ENCODE measurements at places on chromosomes 11 and 22. TPM values are rescaled to one million over a fixed set of nuclear protein-coding genes. Genes with fewer than 3 reads are reported as not detected.

GRCh38 chr11:77771135-77771534, 49.4 kb downstream of the RSF1 start:
- DNase-seq, result no peak

GRCh38 chr11:108538022-108538424, 39.8 kb upstream of the POGLUT3 start:
- no peak for DNase-seq

DNA sequence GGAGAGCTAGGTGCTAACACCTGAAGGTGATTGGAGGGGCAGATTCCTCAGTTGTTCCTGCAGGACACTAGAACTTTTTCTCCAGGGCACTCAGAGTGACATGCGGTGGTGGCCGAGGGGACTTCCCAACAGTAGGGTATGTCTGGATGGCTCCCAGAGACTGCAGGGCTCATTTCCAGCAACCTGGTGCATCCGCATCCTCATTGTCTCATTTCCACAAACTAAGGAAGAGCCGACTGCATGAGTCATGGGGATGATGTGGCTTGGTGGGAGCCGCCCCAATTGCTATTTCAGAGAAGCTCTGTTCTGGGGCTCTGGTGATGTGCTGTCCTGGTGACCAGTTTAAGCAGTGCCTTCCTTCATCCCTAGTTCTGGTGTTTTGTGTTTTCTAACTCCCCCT, 2.8 kb upstream of the ROBO4 start:
- DNase-seq, result peak; percentile 96

DNA sequence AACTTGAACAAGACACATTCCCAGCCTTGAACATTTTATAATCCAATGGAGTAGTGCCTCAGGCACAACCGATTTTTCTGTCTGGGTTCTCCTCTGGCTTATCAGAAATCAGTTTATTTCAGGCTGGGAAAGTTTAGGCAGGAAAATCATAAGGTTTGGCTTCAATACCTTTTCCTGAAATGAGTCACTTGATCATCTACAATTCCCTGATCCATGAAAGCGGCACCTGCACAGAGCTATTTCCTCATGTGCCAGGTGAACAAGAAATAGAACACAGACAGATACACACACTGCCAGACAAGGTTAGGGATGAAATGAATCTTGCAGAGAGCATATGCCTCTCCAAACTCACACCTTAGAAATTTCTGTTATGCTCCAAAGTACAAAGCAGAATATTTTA, 106.7 kb upstream of the OR9G4 start:
- no peak for DNase-seq

The PIH1D2 gene
- 0.86 TPM for total RNA-seq

- DNase-seq, result no peak
Measured at GRCh38 chr11:32113920-32114203, 23.0 kb downstream of the RCN1 start.

DNA sequence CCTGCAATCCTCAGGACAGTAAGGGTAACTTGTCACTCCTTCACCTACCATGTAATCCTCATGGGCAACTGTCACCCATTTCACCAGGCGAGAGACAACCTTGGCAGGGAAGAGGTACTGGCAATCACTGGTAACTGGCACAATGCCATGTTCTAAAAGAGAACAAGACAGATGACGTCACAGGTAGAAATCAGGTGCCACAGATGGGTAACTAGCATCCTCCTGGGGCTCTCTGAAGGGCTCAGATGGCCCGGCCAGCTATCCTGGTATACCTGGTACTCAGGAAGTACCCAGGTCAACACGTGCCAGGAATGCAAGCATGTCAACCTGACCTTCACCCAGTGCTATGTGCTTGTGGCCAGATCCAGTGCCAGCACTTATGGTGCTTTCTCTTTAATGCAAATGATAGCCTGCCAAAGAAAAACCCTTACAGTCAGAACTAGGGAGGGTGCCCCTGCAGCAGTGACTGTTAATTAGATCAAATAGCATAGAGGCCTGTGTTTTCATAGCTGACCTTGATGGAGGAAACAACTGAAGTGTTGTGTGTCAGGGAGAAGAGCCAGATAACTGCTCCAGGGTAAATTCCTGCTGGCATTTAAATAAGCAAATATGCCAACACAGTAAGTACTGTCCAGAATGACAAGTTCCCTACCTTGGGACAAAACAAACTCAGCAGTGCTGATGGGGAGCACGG, 36.2 kb downstream of the THOC5 start:
- DNase-seq, result peak; percentile 4

DNA sequence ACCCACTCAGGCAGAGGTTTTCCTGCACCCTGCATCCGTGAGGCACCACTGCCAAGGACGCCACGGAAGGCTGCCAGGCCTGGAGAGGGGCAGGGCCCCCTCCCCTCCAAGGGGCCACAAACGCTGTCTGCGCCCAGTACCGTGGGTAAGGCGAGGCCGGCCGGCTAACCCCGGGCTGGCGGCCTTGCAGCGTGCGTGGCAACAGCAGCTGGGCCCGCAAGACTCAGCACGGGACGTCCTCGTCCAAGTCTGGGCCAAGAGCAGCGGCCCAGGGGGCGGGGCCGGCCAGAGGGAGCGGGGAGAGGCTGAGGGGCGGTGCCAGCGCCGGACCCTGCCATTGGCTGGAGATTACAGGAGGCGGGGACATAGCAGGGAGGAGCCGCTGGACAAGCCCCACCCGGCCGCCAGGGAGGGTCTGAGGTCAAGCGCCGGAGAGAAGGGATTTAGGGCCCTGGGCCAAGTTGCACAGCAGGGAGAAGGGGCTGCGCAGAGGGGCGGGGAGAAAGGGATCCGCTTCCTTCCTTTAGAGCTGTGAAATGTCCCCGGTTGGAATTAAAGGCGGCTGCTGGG, 16.0 kb downstream of the SLC43A1 start:
- DNase-seq, result peak; percentile 95

DNA sequence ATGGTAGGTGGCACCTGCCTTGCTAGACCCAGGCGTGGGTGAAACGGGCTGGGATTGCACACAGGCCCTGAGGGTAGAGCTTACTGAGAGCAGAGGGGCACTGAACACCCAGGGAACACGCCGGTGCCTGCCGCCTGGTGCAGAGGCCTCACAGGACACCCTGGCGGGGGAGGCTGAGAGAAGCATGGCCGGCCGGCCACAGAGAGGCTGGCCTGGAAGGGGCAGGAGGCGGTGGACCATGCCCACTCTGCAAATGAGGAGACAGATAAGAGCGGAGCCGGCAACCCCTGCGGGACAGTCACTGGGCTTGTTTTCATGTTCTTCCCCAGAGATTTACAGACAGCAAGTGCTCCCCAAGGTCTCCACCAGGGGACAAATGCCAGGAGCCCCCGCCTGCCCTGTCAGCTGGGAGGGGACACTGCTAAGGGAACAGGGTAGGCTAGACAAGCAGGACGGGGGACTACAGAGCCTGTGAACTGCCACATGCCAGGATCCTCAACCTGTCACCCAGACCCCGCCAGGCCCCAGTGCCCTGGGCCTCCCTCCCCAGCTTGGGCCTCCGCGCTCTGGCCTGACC, 38.5 kb upstream of the TCF20 start:
- no peak for DNase-seq

- no peak for DNase-seq
Measured at GRCh38 chr11:40403321-40403720, 1056.1 kb downstream of the LRRC4C start.

The GPR152 gene
- not detected for total RNA-seq

The ZBTB16 gene
- not detected for total RNA-seq

The ABCG4 gene
- total RNA-seq, result not detected

DNA sequence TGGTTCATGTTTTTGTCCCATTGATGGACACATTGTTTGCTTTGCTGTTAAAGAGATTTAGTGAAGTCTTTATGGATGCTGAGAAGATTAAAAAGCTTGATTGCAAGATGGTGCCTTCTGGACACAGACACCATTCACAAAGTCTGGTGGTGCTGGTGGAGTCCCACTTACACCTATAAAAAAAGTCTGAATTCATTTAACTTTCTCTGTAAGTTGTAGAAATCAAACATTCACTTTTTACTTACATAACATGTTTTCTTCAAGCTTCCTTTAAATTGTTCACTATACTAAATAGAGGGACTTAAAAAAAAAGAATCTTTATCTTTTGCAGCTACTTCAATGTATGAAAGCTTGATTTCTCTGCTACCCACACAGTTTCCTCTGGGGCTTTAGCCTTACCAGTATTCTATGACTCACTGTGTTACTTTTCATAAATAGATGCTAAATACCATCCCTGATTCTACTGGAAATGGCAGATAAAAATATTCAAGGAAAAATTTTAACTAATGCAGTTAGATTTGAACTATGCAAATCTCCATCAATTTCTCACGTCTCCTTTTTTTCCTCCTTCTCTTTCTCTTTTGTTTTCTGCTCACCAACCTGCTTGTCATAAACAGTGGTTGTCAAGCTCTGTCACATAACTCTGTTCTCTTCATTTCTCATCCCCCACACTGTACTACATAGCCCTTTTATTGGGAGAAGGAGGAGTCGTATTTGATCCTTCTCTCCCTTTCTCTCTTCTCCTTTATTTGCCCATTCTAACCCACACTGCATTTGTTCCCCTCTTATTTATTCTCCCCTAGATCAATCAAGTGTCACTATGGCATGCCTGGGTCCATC, 89.7 kb downstream of the FAM76B start:
- DNase-seq, result peak; percentile 77

DNA sequence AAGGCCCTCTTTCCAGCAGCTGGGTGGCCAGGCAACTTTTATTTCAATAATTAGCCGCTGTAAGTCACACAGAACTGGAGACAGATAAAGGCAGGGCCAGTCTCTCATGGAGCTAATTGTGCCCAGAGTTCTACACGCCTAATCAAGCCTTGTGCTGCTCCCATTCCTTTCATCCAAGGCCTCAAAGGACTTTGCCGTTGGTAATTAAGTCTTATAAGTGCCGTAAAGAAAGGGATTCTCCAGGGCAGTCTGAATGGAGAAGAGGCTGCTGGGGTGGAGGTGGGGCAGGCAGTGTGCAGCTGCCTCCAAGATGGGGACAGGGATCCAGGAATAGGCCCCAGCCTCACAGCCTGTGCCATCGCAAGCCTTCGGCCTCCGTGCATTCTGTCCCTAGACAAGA, 357.9 kb downstream of the TENM4 start:
- DNase-seq, result no peak

The YWHAH gene
- total RNA-seq, result 148 TPM

The BCO2 gene
- not detected for total RNA-seq

The AQP11 gene
- total RNA-seq, result 2.9 TPM

DNA sequence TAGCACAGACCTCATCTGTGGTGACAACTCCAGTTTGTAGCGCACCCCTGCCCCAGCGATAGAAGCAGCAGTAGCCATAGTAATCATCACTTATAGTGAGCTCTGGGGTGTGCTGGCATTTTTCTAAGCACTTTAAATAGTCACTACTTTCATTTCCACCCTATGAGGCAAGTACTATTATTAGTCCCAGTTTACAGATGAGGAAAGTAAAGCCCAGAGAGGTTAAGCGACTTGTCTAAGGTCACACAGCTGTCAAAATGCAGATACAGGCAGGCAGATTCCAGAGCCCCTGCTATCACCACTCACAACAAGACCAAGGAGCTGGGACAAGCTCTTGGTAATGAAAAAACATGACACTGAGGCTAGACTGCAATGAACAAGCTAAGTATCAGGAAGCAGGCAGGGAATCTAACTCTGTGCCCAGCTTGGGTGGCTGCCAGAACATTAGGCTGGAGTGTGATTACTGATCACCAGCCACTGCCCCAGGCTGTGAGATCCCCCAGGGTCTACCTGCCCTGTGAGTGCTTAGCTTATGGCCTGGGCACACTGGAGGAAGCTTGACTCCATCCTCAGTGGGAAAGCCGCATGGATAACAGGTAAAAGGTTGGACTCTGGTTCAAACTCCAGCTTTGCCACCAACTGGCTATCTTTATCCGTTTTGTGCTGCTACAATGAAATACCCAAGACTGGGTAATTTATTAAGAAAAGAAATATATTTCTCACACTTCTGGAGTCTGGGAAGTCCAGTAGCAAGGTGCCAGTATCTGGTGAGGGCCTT, 561.1 kb downstream of the MN1 start:
- peak; percentile 29 for DNase-seq

DNA sequence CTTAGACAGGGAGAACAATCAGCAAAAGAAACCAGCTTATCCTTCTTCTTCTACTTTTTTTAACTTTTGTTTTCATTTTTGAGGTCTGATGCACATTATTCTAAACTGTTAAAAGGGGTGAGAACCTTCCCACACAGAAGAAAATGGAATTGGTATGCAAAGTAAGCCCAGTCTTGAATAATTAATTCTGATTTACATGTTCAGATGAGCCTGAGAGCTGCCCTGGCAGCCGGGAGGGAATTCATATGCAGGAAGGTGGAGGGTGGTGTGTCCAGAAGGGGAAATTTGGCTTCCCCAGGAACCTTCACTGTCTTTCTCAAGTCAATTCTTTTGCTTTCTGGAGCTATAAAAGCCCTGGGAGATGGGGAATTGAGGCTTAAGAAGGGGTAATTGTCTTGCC, 181.0 kb downstream of the INSC start:
- no peak for DNase-seq

DNA sequence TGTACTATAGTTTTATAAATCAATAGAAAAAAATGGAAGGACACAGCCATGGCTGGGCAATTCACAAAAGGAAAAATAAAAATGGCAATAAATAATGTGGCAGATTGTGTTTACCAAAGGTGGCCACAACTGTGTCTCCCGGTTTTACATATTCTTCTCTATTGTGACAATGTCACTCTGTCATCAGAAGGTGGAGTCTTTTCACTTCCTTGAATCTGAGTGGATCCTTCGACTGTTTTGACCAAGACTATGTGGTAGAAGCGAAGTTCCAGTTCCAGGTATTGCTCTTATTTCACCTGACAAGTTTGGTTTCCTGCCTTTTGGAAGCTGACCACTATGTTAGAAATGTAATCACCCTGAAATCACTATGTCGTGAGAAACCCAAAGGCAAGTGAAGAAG, 31.0 kb upstream of the HSD17B12 start:
- no peak for DNase-seq

GRCh38 chr11:22875869-22876473, 15.7 kb upstream of the CCDC179 start:
- DNase-seq, result peak; percentile 94

DNA sequence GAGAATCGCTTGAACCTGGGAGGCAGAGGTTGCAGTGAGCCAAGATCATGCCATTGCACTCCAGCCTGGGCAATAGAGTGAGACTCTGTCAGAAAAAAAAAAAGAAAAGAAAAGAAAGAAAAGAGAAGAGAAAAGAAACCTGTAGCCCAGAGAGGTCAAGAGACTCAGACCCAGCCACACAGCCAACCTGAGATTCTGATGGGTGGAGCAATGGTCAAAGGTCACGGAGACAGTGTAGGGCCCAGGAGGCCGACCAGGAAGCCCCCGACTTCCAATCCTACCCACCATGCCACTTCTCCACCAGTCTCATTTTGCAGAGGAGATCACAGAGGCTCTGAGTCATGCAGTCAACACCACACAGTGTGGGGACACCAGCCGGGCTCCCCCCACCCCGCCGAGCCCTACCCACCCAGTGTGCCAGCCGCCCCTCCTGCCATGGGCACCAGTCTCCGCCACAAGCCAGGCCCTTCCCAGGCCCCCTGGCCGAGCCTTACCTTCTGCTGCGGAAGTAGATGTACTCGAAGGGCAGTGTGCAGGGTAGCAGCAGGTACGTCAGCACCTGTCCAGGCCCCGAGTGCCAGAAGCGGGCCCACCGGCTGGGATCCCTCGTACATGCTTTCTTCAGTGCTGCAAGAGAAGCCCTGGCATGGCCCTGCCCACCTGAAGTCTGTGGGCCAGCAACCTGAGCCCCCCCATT, 7.9 kb downstream of the PNPLA5 start:
- DNase-seq, result no peak

The PRSS23 gene
- 213 TPM for total RNA-seq

GRCh38 chr11:8192016-8192895, 23.4 kb upstream of the RIC3 start:
- DNase-seq, result peak; percentile 77
